ENCODE measurements at places on chromosomes 5 and 9.

DNA sequence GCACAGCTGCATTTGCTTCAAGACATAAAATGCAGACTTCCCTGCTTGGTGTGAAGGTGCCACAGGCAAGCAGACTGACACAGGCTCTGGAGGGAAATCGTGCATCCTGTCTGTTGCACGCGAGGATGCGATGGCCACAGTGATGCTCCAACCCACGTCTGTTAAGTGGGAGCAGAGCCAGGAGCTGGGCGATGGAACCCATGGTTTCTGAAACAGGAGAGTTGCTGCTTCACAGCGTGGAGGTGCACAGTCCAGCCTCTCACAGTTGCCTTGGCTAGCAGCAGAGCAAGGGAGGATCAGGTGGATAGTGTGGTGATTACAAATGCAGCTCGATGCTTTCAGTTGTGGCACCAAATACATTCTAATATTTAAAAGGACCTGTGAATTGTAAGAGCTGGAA, 108.8 kb downstream of the TENT4A start:
- DNase-seq: no peak

DNA sequence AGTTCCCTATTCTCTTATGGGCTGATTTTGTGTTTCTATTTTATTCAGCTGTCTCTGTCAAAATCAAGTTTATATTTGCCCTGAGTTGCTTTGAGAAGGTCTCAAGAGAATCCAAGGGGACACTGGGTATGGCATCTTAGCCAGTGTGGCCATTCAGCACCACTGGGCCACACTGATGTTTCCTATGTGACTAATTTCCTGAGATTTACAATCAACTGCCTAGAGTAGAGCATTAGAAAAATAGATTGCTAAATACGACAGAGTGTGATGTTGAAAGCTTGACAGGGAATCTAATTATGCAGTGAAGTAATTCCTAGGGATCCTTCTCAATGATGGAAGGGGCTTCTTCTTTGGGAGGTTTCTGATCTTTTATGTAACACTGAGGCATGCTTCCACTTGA, 141.7 kb downstream of the SV2C start:
- DNase-seq: no peak

DNA sequence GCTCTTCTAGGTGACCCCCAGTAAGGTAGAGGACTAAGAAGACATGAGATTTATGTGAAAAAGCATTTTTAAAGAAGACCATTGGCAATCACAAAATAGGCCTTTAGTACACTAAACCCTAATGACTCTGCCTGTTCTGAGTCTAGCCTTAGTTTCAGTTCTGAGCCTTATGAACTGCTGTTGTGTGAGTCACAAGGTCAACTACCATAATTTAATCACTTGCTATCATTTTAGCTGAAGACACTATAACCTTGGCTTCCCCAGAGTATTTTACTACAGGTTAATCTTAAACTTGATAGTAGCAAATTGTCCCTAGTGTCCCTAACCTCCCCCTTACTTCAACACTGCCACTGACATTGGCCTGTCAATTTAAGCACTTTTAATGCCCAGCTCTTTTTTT, 34.4 kb downstream of the APC start:
- DNase-seq: no peak

DNA sequence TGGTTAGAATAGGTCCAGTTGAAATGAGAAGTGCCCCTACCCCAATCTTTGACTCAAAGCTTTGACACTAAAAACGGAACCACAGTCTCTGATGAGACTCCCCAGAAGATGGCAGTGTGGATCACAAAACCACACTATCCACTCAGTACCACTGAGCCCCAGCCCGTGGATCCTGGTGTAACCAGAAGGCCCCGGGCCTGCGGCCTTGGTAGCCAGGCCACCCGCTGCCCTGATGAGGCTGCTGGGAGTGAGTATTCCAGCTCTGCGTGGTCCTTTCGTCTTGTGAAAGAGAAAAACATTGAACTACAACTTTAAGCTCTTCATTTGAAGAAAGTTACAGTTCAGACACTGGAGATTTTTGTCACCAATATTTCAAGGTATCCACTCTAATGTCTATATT, 42.2 kb upstream of the FBP1 start:
- DNase-seq: peak; percentile 87

DNA sequence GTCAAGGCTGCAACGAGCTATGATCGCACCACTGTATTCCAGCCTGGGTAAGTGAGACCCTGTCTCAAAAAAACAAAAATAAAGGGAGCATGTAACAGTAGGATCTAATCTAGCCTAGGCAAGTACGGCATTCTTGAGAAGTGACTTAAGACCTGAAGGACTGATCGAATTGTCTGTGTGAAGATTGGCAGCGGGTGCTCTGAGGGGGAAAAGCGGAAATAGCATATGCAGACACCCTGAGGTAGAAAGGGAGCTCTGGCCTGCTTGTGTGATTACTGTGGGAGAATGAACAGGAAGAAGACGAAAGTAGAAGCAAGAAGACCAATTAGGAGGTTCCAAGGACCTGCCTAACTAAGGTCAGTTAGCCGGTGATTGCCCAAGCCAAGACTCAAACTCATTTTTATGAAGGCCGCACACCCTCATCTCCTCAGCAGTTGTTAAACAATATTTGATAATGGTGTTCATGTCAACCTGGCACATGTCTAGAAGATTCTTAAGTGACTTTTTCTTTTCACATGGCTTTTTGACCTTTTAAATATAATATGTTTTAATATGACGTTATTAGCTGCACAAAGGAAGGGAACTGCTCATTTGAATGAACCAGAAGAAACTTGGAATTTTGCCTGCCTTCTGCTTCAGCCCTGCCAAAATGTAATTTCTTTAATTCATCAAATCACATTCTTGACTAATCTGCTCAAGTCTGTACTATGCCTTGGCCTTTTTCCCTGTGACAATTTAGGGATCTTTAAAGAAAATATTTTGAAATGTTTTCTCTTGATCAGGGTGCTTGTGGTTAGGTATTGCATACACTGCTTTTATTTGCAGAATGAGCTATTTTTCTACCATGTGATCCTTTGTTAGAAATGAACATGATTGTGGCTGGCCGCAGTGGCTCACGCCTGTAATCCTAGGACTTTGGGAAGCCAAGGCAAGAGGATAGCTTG, 289.2 kb upstream of the DMRT1 start:
- DNase-seq: no peak

DNA sequence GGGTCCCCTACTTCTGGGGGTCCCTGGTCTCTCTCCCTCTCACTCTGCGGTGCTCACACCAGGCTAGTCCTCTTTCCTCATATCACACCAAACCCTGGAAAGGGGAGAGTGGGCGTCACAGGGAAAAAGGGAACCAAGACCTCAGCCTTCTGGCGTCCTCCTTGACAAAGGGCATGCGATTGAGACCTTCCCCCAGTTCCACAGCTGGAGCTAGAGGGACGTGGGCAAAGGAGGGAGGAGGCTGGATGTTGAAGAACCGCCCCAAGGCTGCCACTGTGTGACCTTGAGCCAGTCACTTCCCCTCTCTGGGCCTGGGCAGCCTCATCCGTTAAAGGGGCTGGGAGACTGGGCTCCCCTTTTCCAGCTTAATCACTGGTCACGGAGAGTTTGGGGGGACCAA, 18.5 kb upstream of the TOR2A start:
- no peak for DNase-seq

DNA sequence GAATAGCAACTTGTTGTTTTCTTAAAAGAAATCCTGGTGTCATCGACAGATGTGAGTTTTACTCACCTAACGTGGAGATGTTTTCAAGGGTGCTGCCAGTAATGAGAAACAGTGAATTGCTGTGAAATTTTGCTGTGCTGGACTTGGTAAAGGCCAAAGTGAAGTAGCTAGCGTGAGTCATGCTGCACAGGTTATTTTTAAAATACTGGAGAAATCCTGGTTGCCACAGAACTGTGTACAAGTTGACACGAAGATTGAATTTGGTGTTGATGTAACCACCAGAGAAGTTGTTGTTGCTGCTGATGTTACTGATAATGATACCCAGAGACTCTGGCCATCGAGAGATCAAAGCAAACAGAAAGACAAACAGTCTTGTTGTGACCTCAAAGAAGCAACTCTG, 187.9 kb upstream of the NFIL3 start:
- no peak for DNase-seq

DNA sequence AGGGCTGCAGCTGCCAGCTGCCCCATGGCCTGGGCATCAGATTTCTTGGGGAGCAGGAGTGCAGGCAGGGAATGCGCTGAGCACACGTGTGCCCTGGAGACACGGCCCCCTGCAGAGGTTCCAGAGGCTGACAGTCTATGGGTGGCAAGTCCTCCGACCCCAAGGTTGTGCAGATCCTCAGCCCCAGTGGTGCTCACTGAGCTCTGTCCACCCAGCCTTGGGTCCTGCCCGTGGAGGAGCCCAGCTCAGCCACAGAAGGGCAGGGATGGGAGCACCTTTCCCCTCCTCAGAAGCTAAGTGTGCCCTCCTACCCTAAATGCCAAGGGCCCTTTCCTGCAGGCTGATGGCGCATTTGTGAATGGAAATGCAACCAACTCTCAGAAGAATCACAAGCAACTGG, 341.0 kb downstream of the IRX2 start:
- no peak for DNase-seq

DNA sequence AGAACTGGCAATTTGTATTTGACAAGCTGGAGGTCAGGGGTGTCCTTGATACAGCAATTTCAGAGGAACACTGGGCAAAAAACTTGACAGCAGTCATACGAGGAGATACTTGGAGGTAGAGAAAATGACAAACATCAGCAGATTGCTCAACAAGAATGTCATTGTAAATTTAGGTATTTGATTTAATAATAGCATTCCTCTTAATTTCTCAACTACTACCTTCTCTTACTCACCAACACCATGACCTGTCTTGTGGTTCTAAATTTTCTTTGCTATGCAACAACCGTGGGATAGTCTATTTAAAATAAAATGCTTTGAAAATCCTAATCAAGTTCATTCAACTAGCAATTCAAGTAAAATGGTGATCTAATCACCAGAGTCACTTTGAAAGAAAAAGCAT, 128.4 kb downstream of the DNAH5 start:
- no peak for DNase-seq

DNA sequence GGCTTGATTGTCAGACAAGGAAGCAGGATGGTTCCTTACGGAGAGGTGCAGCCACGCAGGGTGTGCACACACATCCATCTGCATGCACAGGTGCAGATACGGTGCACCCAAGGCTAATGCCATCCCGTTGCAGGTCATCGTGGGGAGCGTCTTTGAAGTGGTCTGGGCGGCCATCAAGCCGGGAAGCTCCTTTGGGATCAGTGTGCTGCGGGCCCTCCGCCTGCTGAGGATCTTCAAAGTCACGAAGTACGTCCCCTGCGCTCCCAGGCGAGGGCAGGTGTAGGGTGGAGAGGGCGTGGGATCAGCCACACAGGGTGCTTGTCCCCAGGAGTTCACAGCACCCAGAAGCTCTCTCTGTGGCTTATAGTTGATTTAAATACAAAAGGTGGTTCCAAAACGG, 106.4 kb downstream of the CACNA1B start:
- no peak for DNase-seq

GRCh38 chr5:1823381-1824034, 22.3 kb downstream of the NDUFS6 start:
- DNase-seq: no peak

GRCh38 chr9:3467593-3468219, 58.1 kb downstream of the RFX3 start:
- DNase-seq: peak; percentile 37

DNA sequence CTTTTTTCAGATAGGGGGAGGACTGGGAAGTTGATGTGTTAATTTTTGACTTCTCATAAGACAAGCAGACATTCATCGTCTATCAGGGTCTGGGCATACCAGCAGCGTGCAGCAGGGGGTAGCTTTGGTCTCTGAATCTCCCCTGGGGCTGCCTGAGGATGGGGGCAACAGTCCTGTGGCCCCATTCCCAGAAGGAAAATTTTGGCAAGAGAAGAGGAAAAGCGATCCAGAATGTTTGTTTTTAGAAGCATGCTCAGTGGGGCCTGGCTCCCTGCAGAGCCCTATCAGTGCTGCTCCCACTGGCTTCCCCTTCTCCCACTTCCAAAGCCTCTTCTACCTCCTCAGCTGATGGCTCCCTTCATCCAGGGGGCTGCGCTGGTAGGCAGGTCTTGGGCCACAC, 194.8 kb upstream of the IL12B start:
- DNase-seq: no peak

DNA sequence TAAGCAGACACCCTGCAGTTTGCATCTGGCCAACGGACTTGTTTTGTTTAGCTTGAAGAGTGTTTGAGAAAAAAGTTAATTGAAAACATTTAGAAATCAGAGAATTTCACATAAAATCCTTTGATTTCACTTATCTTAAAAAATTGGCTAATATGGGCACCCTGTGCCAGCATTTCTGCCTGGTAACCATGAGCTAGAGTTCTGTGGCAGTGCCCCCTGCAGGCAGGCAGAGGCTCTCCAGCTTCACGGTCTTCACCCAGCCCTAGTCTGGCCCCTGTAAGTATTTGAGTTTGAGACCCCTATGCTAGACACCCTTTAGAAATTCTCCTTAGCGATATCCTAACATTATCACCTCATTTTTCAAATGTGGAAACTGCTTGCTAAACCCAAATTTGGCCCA, 18.8 kb upstream of the FANCC start:
- DNase-seq: no peak

DNA sequence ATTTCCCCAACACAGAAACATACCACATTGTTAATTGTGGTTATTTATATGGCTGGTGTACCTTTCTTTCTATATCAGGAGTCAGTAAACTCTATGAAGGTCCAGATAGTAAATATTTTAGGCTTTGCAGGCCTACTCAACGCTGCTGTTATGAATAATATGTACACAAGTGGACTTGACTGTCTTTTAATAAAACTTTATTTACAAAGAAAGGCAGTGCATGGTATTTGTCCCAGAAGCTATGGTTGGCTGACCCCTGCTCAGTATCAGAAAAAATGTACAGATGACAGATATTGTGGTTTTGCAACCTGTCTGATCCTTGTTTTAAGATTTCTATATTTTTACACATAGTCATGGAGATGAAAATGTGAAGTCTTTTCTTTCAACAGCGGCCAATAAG, 5.7 kb downstream of the MTRR start:
- no peak for DNase-seq

- DNase-seq: no peak
These were observed 132.7 kb upstream of the LPCAT1 start for GRCh38 chr5:1656271-1656975.

- no peak for DNase-seq
These were observed 13.0 kb downstream of the PPP6C start for GRCh38 chr9:125176636-125177035.

- DNase-seq: no peak
These were observed 7.5 kb downstream of the RABGAP1 start for GRCh38 chr9:122948313-122948712.

- DNase-seq: no peak
These were observed 201.9 kb downstream of the NR3C1 start for GRCh38 chr5:143201589-143201988.

GRCh38 chr9:74953235-74953751, 581 bp upstream of the C9orf40 start:
- no peak for DNase-seq

DNA sequence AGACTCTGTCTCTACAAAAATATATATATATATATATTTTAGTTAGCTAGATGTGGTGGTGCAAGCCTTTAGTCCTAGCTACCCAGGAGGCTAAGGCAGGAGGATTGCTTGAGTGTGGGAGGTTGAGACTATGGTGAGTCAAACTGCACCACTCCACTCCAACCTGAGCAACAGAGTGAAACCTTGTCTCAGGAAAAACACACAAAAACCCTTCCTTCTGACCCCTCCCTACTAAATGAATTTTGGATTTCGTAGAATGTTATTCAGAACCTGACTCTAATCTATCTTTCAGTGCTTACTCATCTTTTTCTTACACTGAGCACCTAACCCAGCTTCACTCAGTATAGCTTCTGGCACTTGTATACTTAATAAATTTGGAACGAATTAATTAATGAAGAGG, 35.2 kb upstream of the IL7R start:
- DNase-seq: no peak

GRCh38 chr9:6788162-6789016, 30.6 kb downstream of the KDM4C start:
- DNase-seq: peak; percentile 77
